ENCODE measurements at places on chromosomes 1 and 21.

GRCh38 chr1:77706321-77706720 lies 23.9 kb upstream of the ZZZ3 start:
- DNase-seq: no peak

- DNase-seq: peak; percentile 92
Measured at GRCh38 chr1:206503591-206504362, 3.6 kb upstream of the RASSF5 start.

DNA sequence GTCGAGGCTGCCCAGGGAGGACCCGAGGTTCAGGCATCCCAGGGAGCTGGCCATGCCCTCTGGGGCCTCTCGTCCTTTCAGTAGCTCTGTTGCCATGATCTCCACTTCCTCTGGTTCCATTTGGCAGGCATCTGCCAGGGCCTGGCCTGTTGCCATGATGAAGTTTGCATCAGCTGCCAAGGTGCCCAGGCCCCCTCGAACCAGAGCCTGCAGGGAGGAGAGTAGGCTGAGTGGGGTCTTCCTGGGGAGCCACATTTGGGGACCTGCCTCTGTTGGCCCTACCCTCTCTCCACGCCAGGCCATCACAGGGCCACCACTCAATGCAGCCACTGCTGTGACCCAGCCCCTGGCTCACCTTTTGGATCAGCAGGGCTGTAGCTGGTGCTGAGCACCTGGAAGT lies 16.4 kb upstream of the KIF21B start:
- DNase-seq: no peak

- no peak for DNase-seq
Measured at GRCh38 chr1:184820956-184821355, 66.3 kb upstream of the EDEM3 start.

DNA sequence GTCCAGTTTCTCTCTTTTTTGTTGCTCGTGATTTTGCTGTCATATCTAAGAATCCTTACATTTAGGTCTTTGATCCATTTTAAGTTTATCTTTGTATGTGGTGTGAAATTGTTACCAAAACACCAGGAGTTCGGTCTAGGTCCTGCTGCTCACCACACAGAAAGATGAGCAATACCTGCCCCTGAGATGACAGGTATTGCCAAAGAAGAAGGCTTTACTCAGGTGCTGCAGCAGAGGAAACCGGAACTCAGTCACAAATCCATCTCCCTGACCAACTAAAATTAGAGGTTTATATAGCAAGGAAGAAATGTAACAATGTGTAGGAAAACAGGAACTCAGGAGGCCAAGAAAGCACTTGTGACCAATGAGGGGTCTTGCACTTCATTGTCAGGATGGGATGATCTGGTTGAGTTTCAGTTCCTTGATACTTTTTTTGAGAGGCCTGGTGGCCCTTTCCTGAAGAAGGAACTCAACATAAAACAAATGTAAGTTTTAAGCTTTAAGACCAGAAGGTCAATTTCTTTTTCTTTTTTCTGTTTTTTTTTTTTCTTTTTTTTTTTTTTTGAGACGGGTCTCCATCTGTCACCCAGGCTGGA lies 16.5 kb upstream of the SETDB1 start:
- DNase-seq: no peak

GRCh38 chr1:24203404-24203803 lies 16.3 kb upstream of the IFNLR1 start:
- no peak for DNase-seq

Measured in HS-27A (cell line).